ENCODE measurements at places on chromosomes 2 and 18.

GRCh38 chr2:230537531-230537976 lies 121.6 kb downstream of the SP100 start:
- DNase-seq = no peak

DNA sequence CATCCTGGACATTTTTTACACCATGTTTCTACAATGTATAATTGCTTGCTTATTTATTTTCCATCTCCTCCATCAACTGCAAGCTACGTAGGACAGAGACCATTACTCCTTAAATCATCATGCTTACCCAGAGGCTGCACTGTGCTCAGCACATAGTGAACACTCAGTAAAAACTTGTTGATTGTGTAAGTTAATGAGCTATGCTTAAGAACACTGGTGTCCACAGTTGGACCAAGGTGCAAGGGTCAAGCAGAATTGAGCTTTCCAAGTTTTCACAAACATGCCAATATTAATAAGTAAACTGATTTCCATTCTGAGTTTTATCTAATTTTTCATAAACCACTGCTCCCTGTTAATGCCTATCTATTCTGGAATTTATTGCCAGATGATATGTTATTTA lies 464.2 kb upstream of the TCF4 start:
- DNase-seq = no peak

- DNase-seq = no peak
Measured at GRCh38 chr18:28794459-28795245, 617.7 kb upstream of the CDH2 start.

- no peak for DNase-seq
Measured at GRCh38 chr2:134408386-134408785, 154.5 kb downstream of the MGAT5 start.

DNA sequence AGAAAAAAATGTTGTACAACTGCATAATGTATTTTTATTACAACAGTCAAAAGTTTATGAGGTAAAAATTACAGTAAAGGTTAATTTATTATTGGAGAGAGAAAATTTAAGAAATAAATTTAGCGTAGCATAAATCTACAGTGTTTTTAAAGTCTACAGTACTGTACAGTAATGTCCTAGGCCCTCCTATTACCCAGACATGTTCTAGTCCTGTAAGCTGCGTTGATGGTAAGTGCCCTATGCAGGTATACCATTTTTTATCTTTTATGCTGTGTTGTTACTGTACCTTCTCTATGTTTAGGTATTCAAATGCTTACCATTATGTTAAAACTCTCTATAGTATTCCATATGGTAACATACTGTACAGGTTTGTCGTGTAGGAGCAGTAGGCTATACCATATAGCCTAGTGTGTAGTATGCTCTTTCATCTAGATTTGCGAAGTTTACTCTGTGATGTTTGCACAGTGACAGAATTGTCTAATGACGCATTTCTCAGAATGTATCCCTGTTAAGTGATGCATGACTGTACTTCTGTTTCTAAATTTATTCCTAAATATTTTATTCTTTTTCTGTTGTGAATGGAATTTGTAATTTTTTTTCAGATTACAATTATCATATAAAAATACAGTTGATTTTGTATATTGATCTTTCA lies 24.5 kb downstream of the ABI2 start:
- DNase-seq = no peak

DNA sequence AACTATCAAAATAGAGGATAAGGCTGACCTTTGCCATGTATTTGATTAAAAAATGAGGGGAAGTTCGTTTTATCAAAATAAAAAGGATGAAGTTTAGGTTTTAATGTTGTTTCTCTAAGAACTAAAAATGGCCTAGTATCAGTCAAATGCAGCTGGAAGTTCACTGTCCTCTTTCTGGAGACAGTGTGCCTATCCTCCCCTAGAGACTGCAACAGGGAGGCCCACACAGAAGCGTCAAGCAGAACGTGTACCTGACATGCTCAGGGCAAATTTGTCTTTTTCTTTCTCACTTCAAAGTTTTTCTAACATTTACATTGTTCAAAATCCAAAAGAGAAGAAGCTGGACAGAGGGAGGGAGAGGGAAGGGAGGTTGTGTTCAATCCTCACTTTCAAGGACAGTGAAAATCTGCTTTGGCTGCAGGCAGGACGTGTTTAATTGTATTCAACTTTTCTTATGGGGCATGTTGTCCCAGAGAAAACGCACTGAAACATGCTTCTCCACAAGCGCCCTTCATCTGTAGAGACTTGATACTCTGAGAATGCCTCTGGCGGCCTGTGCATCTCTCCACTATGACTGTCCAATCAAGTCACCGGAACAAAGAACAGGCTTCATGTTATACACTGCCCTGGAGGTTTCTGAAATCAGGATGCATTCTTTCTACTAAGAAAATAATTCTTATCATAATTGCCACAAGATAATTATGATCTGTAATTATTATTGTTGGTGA lies 65.1 kb downstream of the FAM210A start:
- DNase-seq = no peak

- DNase-seq = no peak
Measured at GRCh38 chr2:112658839-112659667, 13.3 kb downstream of the SLC20A1 start.

- no peak for DNase-seq
Measured at GRCh38 chr2:149173220-149173619, 134.7 kb downstream of the LYPD6B start.

GRCh38 chr18:45792506-45793263 lies 32.8 kb upstream of the SIGLEC15 start:
- DNase-seq = no peak

- DNase-seq = no peak
Measured at GRCh38 chr18:25077038-25077943, 274.7 kb downstream of the ZNF521 start.

DNA sequence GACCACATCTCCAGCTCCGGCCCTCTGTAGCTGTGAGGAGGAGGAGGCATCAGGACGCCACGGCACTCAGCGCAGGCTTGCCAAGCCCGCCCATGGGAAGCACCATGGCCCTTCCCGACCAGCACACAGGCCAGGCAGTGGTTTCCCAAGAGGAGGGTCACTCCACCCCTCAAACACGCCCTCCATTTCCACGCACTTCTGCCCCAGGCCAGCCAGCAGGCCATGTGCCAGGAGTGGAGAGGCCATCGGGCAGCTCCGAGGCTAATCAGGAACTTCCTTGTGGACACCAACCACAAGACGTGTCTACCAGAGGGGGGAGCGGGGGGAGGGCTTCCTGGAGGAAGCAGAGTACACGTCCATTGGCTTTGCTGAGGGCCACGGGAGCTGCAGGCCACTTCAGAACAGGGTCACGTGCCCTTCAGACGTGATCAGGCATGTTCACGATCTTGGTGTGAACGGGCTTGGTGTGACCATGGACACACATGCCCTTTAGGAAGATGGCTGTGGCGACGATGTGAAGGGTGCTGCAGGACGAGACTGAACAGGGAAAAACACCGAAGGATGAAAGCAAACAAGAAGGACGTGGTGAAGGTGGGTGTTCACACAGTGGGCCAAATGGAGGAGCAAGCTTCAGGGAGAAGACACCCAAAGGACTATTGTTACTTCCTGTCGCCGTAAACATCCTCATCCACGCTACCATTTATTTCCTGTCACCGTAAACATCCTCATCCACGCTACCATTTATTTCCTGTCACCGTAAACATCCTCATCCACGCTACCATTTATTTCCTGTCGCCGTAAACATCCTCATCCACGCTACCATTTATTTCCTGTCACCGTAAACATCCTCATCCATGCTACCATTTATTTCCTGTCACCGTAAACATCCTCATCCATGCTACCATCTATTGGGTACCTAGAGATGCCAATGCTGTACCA lies 6.5 kb upstream of the MTERF4 start:
- DNase-seq = no peak

- DNase-seq = no peak
Measured at GRCh38 chr2:154720651-154721050, 22.2 kb downstream of the KCNJ3 start.

- DNase-seq = no peak
Measured at GRCh38 chr2:135800513-135801460, 36.2 kb downstream of the LCT start.

DNA sequence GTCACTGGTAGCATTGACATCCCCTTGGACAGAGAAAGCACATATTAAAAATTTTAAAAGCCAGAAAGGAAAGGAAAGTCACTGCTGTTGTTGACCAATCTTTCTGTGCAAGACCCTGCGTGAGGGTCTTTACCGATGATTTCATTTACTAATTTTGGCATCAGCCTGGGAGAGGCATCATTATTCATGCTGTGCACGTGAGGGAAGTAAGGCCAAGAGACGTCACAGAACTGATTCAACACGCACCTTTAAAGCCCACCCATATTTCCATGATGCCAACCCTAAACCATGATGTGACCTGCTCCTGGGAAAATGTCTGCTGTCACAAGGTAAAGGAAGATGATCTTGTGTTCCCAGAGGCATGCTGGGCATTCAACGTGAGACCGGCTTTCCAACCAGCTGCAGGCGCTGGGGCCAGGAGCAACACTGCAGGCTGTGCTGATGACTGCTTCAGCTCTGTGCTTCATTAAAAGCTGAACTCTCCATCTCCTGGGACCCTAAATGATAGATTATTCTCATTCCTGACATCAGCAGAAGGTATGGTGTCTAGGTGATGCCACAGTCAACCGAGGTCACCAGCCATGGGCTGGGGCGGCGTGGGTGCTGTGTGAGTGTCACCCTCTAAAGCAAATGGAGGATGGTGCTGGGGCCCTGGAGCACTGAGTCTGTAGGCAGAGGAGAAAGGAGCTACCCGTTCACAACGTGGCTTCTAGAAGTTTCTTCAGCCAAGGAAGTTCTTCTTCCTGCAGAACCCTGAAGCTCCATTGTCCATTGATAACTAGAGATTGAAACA lies 53.9 kb downstream of the TMEM18 start:
- no peak for DNase-seq

DNA sequence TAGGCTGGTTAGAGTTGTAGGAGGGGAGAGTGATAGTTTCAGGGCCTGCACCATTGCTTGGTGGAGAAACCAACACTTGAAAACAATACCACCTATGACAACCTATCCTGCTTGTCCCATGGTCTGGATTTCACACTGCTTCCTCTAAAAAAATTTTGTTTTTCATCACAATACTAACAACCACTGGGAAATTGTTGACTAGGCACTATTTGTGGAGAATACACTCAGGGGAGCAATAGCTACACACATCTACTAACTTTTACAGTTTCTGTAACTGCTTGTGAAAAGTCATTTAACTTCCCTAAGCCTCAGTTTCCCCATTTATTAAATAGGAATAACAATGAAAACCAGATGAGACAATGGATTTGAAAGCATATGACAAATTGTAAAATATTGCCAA lies 4.1 kb upstream of the CRYGB start:
- DNase-seq = no peak

- DNase-seq = no peak
Measured at GRCh38 chr2:85459771-85460170, 41.3 kb downstream of the SH2D6 start.

- DNase-seq = no peak
Measured at GRCh38 chr2:55862246-55862645, 61.3 kb downstream of the EFEMP1 start.

DNA sequence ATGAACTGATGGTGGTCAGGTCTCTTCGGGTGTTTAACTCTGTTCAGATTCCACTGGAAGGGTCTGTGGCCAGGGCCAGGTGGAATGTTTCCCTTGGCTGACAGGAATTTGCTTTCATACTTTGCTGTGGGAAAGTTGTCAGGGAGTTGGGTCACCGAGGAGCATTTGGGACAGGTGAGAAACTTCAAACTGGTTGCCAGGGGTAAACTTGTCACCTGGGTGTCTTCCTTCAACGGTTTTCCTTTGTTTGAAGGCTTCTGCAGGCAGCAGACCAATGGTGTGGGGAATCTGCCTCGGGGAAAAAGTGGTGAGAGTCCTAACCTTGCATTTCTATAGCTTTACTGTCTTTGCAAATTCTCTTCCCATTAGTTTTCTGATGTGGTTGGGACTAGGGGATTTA lies 92.2 kb downstream of the TGFA start:
- no peak for DNase-seq

DNA sequence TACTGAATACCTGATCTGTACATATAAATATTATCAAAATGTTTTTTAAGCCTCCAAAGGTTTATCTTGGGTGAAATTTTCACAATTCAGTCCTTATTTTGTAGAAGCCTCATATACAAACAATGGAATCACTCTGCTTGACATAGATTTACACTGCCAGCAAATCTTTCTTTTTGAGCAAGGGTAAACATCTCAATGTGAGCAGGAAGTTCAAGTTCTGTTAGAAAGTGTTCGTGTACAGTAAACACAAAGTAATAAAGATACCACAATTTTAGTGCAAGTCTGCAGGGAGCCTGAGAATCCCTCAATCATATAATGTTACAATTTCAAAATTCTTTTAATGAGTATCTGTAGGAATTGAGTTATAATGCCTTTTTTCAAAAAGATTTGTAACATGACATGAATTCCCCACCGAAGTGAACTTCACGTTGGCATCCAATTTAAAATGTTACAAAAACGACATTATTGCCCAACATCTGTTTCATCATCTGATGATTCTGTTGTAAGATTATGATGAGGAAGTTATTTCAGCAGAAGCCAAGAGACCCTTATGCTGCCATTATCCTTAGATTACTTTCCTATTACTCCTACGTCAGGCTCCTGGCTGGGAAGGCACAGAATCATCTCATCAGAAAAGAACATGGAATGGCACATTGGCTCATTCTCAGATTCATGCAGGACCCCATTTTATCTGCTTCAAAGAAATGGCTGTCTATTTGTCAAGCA lies 283.9 kb upstream of the ACVR2A start:
- DNase-seq = peak; percentile 53

DNA sequence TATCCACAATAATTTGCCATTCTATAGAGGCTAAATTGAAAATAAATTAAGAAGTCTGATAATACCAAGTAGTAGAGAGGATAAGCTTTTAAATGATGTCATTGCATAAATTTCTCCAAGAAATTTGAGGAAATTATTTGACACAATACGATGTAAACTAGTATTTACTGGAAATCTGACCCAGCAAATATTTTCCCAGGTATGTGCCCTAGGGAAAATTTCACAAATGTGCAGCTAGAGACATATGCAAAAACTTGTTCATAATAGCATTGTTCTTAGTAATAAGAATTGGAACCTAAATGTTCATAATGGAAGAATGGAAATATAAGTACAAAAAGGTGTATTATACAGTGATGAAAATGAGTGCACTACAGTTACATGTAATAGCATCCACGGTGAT lies 888.8 kb upstream of the SOX11 start:
- DNase-seq = no peak

- no peak for DNase-seq
Measured at GRCh38 chr2:14517731-14518130, 114.8 kb upstream of the LRATD1 start.

DNA sequence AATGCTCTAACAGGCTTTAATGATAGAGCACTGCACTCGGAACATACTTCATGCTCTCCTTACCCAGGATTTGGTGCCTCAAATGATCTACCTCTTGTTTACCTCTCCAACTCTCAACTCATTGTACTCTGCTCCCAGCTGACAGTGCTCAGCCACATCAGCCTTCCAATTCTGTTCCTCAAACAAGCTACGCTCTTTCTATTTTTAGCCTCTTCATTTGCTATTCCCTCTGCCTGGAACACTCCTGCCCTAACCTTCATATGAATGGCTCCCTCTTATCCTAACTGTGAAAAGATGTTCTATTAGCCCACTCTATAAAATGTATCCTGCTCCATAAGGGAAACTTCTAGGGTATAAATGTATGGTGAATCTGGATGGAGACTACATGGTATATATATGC lies 42.5 kb downstream of the PIGN start:
- DNase-seq = no peak

GRCh38 chr18:67428805-67429204 lies 87.7 kb downstream of the DSEL start:
- DNase-seq = no peak

- no peak for DNase-seq
Measured at GRCh38 chr18:35041815-35042387, 688 bp downstream of the MAPRE2 start.

GRCh38 chr18:49399003-49399402 lies 61.4 kb downstream of the DYM start:
- DNase-seq = peak; percentile 85

Measured in GF-D8 (cell line).